ENCODE measurements at places on chromosomes 1 and 21.

- DNase-seq: no peak
Observed at GRCh38 chr1:3570066-3570986, 41.0 kb downstream of the MEGF6 start.

- DNase-seq: no peak
Observed at GRCh38 chr21:45152265-45152746, 77.9 kb downstream of the ADARB1 start.

GRCh38 chr1:85437139-85437538, 27.8 kb downstream of the DDAH1 start:
- DNase-seq: no peak

DNA sequence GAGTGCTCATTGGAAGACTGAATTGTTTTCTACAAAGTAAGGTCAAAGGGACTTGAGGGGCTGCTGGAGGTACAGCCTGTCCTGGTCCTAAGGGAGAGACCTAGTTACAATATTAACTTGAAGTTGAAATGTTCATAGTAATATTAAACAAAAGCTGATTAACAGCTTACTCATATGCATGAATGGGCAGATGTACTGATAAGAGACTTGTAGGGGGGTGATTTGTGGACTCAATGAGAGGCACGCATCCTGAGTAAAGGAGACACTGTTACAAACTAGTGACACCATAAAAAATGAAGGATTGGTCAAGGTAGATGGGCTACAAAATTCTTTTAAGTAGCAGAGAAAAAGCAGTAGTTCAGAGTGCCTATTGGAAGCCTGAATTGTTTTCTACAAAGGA, 2.7 kb downstream of the HSD11B1 start:
- DNase-seq: no peak

GRCh38 chr1:221283532-221283931, 404.3 kb downstream of the HLX start:
- DNase-seq: no peak

DNA sequence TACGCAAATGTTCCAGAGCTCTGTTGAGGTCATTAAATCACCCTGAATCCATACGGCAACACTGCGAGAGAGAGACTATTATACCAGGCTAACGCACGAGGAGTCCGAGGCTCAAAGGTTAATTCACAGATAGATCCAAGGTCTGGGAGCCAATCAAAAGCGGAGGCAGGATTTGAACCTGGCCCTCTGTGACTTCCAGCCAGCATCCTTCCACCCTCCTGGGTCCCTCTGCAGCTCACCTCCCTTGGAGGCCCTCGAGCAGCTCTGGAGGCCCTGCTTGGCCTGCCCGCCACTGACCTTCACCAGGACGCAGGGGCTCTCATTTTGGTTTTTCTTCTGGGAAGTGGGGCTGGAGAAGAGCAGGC, 42.1 kb downstream of the KIAA1614 start:
- DNase-seq: no peak

Measured in NCI-H1694 (cell line).